ENCODE measurements at places on chromosomes 6 and 20. TPM values are rescaled to one million over a fixed set of nuclear protein-coding genes. Genes with fewer than 3 reads are reported as not detected.

- no peaks in the 10 kb centered on the region for H3K4me1 ChIP-seq
- no peak overlapping the region for H3K27ac ChIP-seq
- no peaks in the 10 kb centered on the region for H3K36me3 ChIP-seq
- no peak overlapping the region for H3K4me3 ChIP-seq
- no peaks in the 10 kb centered on the region for H3K27me3 ChIP-seq
Measured at GRCh38 chr6:46628498-46628897, 24.1 kb downstream of the CYP39A1 start.

DNA sequence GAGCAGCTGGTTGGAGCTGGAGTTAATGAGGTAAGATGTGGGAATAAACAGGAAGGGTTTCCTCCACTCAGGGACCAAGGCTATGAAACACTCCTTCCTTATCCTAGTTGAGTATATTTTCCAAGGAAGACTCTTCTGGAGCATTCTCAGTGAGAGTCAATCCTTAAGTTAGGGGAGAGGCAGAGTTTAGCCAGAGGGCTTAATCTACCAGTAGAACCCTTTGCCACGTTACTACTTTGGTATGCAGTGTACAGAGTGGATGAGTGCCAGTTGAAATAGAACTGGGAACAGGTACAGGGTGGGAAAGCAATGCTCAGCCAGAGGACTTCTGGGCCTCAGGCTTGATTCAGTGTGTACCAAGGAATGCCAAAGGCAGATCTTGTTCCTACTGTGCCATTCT is 114.3 kb downstream of the UBE3D start:
- H3K36me3 ChIP-seq = 0 out of 2 replicates have a peak, but pooled peaks cover 3% of the 10 kb centered on the region
- H3K27me3 ChIP-seq = no peaks in the 10 kb centered on the region
- H3K27ac ChIP-seq = no peak overlapping the region
- no peaks in the 10 kb centered on the region for H3K4me1 ChIP-seq
- no peak overlapping the region for H3K4me3 ChIP-seq

GRCh38 chr20:60851826-60852704 is 400.0 kb upstream of the CDH4 start:
- H3K36me3 ChIP-seq = no peaks in the 10 kb centered on the region
- no peak overlapping the region for H3K4me3 ChIP-seq
- no peak for DNase-seq
- H3K27ac ChIP-seq = no peak overlapping the region
- H3K27me3 ChIP-seq = no peaks in the 10 kb centered on the region

- peaks cover under 1% of the 10 kb centered on the region for H3K4me1 ChIP-seq
- H3K4me3 ChIP-seq = no peak overlapping the region
- H3K36me3 ChIP-seq = no peaks in the 10 kb centered on the region
- H3K27ac ChIP-seq = no peak overlapping the region
Measured at GRCh38 chr6:104630955-104631354, 228.8 kb downstream of the HACE1 start.

DNA sequence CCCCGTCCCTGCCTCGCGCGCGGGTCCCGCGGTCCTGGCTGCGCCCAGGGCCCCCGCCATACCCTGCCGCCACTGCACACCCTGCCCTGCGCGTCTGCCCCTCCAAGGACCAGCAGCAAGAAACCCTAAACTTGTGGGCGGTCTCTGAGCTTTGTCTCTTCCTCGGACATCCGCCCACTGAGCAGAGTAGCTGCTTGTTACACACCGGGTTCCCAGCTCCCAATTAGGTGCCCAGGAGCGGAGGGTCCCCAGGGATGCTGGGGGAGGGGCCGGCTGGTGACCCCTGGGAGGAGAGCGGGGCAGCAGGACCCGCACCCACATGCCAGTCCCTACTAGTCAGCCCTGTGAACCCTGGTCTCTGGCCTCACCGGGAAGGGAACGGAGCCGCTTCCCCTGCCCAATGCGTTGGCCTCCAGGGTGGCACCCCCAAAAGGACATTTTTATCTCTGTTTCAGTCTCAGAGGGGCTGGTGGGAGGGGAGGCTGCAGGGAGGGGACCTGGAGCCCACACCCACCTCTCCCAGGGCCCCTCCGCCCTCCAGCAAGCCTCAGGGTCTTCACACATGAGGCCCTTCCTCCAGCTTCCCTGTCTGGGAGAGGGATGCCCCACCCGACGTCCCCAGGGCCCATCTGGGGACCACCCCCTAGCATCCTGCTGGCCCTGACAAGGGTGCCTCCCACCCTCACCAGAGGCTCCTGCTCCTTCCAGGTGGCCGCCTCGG is 10.5 kb downstream of the STMN3 start:
- H3K27ac ChIP-seq = peak overlapping the region; percentile 98
- no peaks in the 10 kb centered on the region for H3K27me3 ChIP-seq
- peaks cover 11% of the 10 kb centered on the region for H3K4me1 ChIP-seq
- DNase-seq = no peak
- peak overlapping the region; percentile 40 for H3K4me3 ChIP-seq

DNA sequence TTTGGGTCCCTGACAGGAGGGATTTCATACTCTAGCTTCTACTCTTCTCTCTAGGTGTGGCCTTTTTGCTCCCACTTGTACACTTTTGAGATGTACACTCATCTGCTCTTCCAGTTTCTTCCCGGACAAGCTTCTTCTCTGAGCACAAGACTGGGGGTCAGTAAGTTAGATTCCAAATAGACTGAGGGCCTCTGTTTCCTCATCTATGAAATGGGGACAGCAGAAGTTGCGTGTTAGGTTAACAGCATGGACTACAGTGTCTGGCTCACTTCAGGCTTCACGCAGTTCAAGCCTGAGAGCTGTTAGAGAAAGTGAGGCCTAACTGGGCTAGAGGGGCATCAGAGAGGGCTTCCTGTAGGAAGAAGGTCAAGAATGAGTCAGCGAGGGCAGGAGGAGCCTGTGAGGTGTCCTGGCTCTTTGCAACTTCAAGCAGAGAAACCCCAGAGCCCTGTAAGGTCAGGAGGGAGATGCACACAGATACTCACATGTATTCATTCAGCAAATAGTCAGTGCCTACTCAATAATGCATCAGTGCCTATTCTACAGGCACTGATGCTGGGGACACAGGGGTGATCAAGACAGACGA is 20.6 kb downstream of the XKR7 start:
- H3K4me3 ChIP-seq = no peak overlapping the region
- H3K36me3 ChIP-seq = no peaks in the 10 kb centered on the region
- no peaks in the 10 kb centered on the region for H3K4me1 ChIP-seq
- no peak overlapping the region for H3K27ac ChIP-seq
- DNase-seq = no peak

GRCh38 chr6:113856375-113856624 is 845 bp upstream of the MARCKS start:
- peaks cover 28% of the 10 kb centered on the region for H3K4me1 ChIP-seq
- no peaks in the 10 kb centered on the region for H3K36me3 ChIP-seq
- peak overlapping the region; percentile 98 for H3K4me3 ChIP-seq

DNA sequence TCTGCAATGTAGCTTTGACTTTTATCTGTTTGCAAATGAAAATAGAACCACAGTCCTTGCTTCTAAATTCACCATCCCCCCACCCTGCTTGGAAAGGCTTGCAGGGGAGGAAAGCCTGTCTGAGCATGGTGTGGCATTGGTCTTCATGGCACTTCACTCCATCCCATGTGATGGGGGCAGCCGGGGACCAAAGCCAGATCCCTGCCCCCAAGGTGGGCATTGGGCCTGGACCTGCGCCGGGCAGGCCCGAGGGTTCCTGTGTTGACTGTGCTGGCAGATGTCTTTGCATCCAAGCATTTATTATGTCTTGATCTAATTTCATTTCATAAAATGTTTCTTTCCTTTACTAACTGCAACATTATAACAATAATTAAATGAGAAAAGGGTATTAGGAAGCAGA is 120.0 kb downstream of the SYNDIG1 start:
- no peaks in the 10 kb centered on the region for H3K36me3 ChIP-seq
- no peak overlapping the region for H3K27ac ChIP-seq
- no peak overlapping the region for H3K4me3 ChIP-seq
- DNase-seq = no peak

- H3K4me1 ChIP-seq = no peaks in the 10 kb centered on the region
- H3K27me3 ChIP-seq = no peaks in the 10 kb centered on the region
- no peak overlapping the region for H3K27ac ChIP-seq
- no peak for DNase-seq
- no peaks in the 10 kb centered on the region for H3K36me3 ChIP-seq
Measured at GRCh38 chr20:12581644-12582289, 427.0 kb upstream of the SPTLC3 start.

- no peak for DNase-seq
- no peak overlapping the region for H3K27ac ChIP-seq
- H3K27me3 ChIP-seq = no peaks in the 10 kb centered on the region
- H3K36me3 ChIP-seq = no peaks in the 10 kb centered on the region
Measured at GRCh38 chr6:108944707-108945680, 96.8 kb downstream of the ARMC2 start.

DNA sequence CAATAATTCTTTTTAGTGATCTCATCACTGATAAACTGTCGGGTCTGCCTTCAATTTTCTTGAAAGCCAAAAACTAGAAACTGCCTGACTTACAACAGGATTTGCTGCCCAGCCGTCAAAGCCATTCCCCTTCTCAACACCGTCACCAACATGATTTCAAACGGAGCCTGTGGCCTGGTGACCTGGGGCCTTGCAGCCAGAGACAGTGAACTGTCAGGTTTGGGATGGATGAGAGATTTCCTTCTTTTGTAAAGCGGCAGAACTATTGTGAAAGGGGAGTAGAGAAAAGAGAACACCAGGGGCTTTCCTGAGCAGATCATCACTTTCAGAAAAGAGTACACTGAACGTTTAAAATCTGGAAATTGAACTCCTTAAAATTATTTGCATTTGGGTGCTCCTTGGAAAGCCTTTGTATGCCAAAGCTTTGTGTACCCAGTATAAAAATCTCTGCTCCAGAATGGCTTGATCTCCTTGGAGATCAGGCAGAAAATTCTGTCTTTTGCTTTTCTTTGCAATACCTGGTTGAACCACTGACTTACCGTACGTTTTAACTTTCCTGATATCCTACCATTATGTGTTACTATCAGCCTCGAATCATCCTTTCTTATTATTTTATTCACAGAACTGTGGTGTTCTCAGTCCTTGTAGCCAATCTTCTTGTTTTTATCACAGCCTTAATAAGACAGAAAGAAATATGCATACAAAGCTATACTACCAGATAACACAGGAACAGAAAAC is 125.2 kb downstream of the PACRG start:
- H3K27ac ChIP-seq = no peak overlapping the region
- DNase-seq = no peak
- no peak overlapping the region for H3K4me3 ChIP-seq

- no peaks in the 10 kb centered on the region for H3K4me1 ChIP-seq
- no peaks in the 10 kb centered on the region for H3K36me3 ChIP-seq
- no peak overlapping the region for H3K4me3 ChIP-seq
Measured at GRCh38 chr20:40223810-40224209, 465.2 kb downstream of the MAFB start.

DNA sequence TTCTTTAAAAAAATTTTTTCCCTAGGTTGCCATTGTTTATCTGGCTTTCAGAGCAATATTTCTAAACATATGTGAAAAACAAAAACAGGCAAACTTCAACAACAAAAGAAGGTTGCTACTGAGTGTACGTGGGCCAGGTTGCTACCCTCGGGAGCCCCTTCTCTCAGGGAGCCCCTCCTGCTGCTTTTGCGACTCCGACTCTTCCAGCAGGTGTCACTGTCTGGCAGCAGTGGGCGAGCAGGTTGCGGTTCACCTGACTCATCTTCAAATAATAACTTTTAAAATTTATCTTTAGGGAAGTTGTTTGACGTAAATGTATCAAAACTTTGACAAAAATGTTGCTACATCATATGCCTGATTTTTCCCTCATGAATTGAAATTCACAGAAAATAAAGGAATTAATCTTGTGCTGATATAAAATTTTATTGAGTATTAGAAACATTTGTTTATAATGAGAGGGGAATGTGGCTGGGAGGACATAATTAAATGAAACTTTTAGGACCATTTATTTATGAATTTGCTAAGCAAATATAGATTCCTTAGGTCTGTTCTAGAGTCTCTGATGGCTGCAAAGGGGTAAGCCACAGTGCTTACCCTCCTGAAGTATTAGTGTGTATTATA is 138.8 kb downstream of the HIVEP1 start:
- H3K27ac ChIP-seq = no peak overlapping the region
- peaks cover 10% of the 10 kb centered on the region for H3K4me1 ChIP-seq
- no peaks in the 10 kb centered on the region for H3K36me3 ChIP-seq
- no peak overlapping the region for H3K4me3 ChIP-seq

- H3K27ac ChIP-seq = no peak overlapping the region
Measured at GRCh38 chr6:159720708-159721107, 6.6 kb upstream of the WTAP start.

DNA sequence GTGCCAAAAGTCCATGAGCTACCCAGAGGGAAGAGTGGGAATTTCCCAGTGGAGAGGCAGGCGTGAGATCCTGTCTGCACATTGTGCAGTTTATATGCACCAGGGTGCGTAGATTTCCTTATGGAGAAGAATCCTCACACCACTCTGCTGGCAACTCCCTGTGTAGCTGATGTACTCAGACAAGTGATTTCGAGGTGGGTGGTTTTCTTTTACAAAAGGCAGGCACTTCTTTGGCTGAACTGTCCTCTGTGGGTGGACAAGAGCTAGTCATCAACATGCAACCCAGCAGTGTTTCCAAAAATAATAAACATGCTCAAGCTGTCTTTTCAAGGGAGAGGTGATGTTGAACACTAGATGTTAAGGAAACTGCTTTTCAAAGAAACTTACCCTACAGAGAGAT is 121.7 kb upstream of the NXT1 start:
- 0 out of 2 replicates have a peak, but pooled peaks cover 2% of the 10 kb centered on the region for H3K4me1 ChIP-seq
- no peaks in the 10 kb centered on the region for H3K36me3 ChIP-seq
- DNase-seq = no peak
- H3K27me3 ChIP-seq = peaks cover 2% of the 10 kb centered on the region

- H3K27ac ChIP-seq = no peak overlapping the region
- no peak for DNase-seq
- peaks cover 4% of the 10 kb centered on the region for H3K4me1 ChIP-seq
- no peaks in the 10 kb centered on the region for H3K36me3 ChIP-seq
- H3K27me3 ChIP-seq = no peaks in the 10 kb centered on the region
Measured at GRCh38 chr20:10621149-10621548, 52.6 kb downstream of the JAG1 start.

SLC17A4 gene
- total RNA-seq = not detected

LY6G6C gene
- 0.54 TPM for total RNA-seq

TSHZ2 gene
- total RNA-seq = 0.07 TPM

GJA10 gene
- total RNA-seq = not detected

TBXT gene
- not detected for total RNA-seq

NKX2-2 gene
- total RNA-seq = not detected
